ENCODE measurements at places on chromosomes 5 and 9.

DNA sequence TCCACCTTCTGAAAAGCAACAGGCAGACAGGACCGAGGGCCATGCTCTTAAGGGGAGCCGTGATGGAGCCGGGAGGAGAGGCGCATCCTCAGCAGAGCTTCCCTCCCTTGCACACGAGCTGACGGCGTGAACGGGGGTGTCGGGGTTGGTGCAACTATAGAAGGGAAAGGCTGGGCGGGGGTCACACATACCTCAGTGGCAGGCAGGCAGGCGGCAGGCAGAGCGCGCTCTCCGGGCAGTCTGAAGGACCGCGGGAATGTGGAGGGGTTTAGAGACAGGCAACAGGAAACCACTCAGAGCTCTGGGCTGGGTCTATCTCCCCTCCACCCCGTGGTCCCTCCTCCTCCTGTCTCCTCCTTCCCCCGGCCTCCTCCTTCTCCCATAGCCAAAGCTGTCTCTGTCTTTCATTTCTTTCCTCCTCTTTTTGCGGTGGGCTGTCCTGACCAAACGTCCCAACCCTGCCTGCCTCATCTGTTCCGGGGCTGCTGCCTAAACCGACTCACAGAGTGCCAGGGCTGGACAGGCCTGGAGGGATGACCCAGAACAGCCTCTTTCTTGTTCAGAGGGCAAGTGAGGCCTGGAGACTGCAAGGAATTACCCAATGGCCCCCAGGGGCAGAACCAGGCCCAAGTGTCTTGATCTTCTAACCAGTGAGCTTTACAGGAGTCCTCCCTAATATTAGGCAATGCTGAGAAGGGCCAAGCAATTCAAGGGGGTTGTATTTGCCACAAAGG is at the start of gene SPARC:
Gene SPARC, minus strand, starts transcription at position 242 of the 734 bp plus-strand sequence. CDS start 10,727 bp downstream, outside the sequence.
- no peak for DNase-seq

DNA sequence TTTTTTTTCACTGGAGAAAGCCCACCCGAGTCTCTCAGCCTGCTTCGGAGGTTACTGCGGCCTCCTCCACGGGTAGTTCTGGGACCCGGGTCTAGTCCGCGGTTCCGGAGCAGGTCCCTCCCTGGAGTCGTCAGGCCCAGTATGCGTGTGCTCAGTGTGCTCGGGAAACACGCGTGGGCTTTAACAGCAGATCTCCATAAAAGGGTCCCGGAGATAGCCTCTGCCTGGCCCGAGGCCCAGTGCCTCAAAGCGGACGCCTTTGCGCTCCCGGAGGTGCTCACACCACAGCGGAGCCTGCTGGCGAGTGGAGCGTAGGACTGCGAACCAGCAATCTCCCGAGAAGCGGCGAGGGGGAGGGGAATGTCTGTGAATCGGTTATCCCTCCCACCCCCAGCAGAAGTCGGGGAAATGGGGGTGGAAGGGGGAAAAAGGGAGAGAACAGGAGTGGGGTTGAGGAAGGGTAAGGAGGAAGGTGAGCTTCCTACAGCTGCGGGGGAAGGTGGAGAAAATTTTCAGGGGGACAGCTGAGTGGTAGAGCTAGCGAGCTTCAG is 28.7 kb downstream of the CDKN2A start:
- peak; percentile 51 for DNase-seq

- DNase-seq, result peak; percentile 11
These were observed 7.3 kb downstream of the GRK6 start for GRCh38 chr5:177433658-177434217.

DNA sequence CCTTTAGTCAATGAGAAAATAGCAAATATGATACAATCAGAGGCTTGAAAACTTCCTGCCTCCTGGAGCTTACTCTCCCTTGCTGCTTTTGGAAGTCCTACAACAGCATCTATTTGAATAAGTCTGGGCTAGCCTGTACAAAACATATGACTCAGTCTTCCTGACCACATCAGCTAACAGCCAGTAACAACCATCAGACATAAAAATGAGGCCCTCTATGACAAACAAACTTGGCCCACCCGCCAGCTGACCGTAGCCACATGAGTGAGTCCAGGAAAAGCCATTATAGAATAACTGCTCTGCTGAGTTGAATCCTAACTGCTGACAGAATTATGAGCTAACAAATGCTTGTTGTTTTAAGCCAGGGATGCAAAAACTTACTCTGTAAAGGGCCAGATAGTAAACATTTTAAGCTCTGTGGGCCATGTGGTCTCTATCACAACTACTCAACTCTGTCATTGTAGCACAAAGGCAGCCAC is 347.6 kb downstream of the PTPRD start:
- DNase-seq, result no peak

- DNase-seq, result no peak
These were observed 38.4 kb downstream of the PRRC1 start for GRCh38 chr5:127555826-127556225.

DNA sequence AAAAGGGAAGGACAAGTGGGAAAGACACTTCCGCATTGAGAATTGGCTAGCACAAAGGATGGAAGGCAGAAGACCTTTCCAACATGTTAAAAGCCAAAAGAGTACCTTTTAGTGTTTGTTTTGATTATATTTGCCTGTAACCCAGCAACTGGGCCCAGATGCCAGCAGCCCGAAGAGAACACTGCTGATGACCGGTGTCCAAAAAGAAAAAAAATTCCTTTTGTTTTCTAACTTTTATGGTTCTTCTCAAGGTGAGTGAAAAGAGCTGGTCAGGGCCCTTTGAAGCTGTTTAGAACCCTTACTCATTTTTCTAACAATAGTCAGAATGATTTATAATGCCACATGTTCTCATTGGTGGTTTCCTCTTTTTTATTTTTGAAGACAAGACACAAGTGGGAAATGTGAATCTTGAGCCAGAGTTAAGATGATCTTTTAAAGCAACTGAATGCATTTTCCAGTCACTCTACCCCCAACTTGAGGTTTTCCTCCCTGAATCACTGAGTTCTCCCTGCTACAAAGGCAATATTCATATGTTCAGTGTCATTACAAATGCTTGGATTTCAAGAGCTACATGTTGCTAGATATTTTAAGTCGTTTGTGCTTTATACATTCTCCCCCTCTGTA is 32.3 kb upstream of the ZNF462 start:
- DNase-seq, result no peak

GRCh38 chr9:34254141-34254913 is 74.7 kb downstream of the KIF24 start:
- no peak for DNase-seq

DNA sequence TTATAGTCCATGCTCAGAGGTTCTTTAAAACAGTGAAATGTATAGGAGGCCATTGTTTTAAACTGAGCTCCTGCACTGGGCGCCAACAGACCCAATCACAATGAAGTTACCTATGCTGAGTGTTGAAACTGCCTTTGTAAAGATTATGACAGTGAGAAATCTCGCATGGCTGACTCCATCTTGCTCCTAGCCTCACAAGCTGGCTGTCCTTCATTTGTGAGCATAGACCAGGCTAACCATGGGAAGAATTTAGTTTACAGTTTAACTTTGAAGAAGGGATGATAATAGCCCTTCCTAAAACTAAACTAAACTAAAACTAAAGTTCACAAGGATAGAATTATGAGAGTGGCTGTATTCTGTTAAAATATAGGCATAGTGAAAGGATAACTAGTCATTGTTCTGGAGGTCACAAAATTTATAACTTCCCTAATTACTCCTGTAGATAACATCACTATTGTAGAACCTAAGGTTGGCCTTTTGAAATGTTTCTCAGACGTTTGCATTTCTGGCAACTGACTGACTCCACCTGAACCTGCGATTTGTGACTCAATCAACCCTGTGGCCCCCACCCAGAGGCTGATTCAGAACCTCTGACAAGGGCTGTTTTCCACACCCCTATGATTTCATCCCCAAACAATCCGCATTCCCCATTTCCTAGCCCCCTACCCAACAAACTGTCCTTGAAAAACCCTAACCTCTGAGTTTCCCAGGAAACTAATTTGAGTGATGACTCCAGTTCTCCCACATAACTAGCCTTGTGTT is 59.1 kb downstream of the HMHB1 start:
- DNase-seq, result no peak

DNA sequence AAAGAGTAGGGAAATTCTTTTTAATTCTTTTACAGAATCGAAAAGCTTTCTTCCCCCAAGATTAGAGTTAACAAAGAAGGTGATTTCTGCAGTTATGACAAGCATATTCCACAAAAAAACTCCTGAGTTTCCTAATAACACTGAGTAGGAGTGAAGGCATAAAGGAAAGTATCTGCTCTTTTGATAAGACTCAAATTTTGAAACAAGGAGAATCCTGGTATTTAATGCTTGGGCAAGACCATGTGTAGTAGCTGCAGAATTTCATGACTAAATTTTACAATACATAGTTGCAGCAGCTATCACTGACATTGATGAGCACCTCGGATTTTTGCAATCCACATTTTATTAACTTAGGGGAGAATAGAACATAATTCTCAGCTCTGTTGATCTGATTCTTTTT is 92.6 kb downstream of the MARCHF3 start:
- DNase-seq, result no peak

DNA sequence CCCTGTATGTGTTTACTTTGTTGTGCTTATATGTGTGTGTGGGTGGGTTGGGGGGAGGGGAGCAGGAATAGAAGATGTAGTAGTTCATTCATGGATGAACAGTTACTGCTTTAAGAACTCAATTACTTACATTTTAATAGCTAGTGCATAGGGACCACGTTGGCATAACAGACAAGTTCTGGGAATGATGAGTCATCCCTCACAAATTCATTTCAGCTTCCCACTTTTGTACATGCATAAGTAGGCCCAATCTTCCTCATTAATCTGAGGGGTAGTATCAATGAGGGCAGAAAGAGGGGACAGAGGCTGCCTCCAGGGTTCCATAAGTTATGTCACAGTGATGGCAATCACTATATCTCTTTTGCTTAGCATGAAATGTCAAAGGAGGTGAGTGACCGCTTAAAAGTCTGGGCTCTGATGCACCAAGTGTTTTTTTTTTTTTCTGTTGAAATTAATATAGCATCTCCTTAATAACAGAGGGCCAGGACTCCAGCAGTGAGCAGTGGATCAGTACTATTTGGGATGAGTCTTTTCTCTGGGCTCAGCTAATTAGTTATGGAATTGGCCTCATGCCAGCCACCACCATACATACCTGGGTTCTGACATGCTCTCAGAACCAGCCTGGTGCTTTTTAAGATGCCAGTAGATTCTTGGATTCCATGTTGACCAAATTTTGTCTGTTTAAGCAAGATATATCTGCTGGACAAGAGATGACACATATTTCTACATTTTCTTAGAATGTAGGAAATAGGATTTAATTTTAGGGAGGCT is 37.1 kb downstream of the PRDM6 start:
- DNase-seq, result no peak

- no peak for DNase-seq
These were observed 31.9 kb upstream of the DAPK1 start for GRCh38 chr9:87465816-87466215.

- DNase-seq, result no peak
These were observed 17.9 kb upstream of the NOTCH1 start for GRCh38 chr9:136563646-136564325.

- DNase-seq, result no peak
These were observed 8.0 kb downstream of the SAPCD2 start for GRCh38 chr9:137062384-137062783.

DNA sequence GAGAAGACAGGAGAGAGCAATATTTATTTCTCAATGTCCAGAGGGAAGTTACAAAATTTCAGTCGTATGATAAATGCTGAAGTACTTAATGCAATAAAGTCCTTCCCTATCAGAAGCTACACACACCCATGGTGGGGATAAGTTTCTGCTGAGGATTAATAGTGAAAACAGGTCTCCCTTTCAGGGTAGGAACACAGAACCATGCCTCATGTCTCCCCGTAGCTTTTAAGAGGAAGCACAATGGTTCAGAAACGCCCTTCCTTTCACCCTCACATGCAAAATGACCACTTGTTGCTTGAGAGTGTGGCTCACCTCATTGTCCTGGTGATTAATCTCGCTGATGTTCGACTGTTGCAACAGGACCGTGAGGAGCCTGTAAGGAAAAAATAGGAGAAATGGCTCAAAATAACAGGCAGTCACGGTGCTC is 73.6 kb downstream of the ANKRD55 start:
- DNase-seq, result no peak

GRCh38 chr9:23172206-23172605 is 653.8 kb downstream of the ELAVL2 start:
- DNase-seq, result no peak

- no peak for DNase-seq
These were observed 2275.5 kb downstream of the MAT2B start for GRCh38 chr5:165780901-165781300.

DNA sequence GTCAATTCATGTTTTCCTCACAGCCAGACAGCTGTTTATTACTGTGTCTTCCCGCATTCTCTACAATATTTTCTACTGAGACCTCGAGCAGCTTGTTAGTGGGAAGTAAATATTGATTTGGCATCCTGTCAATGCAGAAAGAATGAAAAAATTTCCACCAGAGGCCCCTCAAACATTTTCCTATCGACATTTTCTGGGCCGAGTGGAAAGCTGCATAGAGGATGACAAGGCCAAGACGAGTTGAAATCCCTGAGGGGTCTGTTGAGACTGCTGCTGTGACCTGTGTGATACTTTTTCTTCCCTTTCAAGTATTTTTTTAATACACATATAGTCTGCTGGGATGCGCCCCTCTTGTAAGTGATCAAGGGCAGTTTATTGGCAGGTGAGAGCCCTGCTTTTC is 91.4 kb upstream of the SH3GL2 start:
- no peak for DNase-seq

DNA sequence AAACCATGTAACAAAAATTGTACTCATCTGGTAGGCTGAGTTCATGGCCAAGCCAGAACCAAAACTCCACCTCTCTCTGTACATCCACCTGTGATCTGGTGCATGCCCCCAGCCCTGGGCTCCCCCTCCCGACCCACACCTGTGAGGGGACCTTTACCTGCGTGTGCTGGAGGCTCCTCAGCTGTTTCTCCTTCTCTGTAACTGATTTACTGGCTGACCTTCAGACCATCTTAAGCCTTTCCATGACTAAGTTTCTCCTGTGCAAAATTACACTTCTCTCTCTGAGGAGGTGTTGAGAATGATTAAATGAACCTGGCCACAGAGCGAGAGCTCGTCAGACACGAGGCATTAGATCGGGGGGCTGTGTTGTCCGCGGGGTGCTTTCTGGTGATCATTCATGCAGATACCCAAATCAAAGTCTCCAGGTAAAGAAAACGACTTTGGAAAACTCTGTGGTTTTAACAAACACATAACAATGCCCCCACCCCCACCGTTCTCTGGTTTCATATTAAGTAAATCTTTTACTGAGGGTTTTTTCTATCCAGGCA is 136.4 kb downstream of the SEMA5A start:
- no peak for DNase-seq

- no peak for DNase-seq
These were observed 9.1 kb upstream of the ADAM19 start for GRCh38 chr5:157584628-157585027.

DNA sequence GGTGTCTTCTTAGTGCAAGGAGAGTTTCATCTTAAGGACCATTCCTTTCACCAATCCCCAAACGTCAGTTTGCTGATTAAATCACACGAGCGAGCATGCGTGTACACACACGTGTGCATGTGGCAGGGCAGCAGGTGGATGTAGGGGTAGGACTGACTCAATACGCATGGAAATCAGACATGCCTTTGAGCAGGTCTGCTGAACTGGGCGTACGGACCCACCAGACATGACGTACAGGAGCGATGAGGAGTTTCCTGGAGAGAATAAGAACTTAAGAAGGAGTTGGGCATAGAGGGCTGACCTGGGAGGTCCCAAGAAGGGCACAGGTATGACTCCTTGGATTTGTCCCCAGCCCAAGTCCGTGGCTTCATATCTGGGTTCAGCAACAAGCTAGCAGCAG is 170.0 kb downstream of the FGF18 start:
- DNase-seq, result no peak
